ENCODE measurements at places on chromosomes 1 and 21.

GRCh38 chr1:185555743-185556142 lies 178.4 kb upstream of the HMCN1 start:
- no peak for DNase-seq

DNA sequence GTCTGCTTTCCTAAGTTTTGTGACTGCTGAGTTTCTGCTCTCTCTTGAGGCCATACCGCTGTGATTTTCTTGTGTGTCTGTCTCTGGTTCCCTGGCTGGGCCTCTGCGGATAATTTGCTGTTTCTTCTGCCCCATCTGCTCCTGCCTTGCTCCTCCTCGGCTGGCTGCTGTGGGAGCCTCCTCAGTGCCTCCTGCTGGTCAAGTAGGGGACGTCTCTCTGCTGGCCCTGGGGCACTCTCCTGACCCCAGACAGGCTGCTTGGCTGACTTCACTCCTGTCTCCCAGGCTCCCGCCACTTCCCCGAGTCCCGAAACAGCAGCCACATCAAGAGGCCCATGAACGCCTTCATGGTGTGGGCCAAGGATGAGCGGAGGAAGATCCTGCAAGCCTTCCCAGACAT lies 28.5 kb downstream of the ETNK2 start:
- DNase-seq: no peak

- DNase-seq: no peak
Observed at GRCh38 chr1:115958866-115959265, 17.4 kb upstream of the SLC22A15 start.

- no peak for DNase-seq
Observed at GRCh38 chr1:20936621-20937020, 149.5 kb upstream of the HP1BP3 start.

DNA sequence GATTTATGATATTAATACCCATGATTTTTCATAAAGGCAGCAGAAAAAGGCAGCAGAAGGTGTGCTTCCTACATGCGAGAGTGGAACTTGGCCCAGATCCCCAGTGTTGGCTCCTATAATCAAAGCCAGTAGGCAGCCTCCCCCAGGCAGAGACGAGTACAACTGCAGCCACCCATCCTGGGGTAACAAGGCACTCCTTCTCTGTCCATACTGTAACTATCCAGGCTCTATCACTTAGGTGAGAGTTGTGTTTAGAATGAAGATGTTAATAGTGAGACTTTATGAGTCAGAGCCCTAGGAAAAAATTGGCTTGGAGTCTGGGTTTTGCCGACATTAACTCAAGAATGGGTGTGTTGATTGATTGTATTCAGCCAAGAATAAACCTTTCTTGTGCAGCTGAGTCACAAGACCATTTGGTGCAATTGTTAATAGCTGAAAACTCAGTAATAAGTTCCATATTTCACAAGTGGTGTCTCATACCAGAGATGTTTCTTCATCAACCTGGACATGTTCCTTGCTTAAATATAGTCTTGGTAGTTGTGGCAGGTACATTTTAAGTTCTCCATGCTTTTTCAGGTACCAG lies 322.3 kb downstream of the DUSP10 start:
- DNase-seq: no peak

- DNase-seq: no peak
Observed at GRCh38 chr1:12153181-12153785, 13.5 kb upstream of the TNFRSF1B start.

DNA sequence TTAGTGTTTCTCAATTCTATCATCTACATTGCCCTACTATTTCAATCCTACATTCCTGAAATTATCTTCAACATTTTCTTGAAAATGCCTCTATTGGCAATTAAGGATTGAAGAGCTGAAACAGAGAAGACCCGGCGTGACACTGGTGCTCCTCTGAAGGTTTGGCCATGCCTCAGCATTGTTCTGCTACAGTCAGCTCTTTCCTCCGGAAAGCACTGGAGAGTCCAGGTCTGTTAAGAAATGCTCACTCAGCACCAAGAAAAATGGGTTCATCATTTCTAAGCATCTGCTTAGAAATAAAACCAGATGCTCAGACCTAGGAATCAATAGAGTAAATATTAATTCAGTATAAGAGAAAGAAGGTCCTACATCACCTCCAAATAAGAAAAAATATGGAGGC lies 58.8 kb downstream of the WARS2 start:
- DNase-seq: no peak

GRCh38 chr1:163774978-163775620 lies 453.3 kb downstream of the NUF2 start:
- DNase-seq: no peak

DNA sequence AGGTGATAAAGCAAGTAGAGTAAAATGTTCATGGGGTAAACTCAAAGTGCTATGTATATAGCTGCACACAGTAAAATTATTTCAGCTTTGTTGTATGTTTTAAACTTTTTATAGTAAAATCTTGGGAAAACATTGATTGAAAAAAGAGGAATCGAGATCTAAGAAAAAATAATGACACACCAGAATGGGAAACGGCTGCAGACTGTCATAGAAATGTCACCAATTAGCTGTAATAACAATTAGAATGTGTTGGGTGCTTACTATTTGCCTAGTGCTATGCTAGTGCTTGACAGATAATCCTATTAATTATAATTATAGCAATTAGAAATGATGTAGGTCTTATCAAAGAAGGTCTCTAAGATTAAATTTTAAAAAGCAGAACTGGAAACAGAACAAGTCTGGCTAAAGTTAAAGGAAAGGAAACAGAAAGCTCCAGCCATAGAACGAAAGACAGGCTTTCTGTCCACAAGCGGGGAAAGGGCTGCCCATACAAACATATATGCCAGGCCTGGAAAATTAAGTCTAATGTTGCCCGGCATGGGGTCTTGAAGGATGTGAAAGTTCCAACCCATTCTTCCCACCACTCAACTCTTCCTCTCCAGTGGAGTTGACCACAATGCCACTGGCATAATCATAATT lies 5.0 kb downstream of the PCNX2 start:
- no peak for DNase-seq

DNA sequence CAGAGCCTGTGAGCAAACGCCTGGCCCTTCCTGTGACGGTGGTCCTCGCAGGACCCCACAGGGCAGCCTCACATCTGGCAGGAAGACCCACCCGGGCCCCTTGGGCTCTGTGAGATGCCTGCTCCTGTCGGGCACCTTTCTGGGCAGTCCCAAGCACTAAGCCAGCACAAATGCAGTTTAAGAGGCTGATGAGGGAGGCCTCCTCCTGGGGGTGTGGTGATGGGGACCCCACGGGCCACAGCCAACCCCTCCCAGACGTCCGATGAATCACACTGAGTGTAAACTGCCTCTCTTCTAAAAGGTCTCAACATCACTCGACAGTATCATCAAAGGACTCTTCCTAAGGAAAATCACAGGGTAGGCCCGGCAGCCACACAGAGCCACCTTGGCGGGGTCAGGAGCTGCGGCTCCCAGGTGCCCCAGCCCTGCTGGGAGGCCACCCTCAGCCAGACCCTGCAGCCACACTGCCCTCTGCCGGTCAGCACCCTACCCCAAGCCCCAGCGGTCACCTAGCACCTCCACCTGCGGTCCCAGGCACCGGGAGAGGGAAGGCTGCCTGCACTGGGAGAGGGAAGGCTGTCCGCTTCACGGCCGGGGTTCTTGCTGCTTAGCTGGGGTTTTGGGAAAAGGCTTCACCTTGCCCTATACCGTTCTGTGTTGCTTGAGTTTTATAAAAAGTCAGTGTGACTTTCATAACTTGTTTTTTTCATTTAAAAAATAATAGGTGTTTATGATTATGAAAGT lies 3.9 kb upstream of the PRKCZ start:
- peak; percentile 61 for DNase-seq

DNA sequence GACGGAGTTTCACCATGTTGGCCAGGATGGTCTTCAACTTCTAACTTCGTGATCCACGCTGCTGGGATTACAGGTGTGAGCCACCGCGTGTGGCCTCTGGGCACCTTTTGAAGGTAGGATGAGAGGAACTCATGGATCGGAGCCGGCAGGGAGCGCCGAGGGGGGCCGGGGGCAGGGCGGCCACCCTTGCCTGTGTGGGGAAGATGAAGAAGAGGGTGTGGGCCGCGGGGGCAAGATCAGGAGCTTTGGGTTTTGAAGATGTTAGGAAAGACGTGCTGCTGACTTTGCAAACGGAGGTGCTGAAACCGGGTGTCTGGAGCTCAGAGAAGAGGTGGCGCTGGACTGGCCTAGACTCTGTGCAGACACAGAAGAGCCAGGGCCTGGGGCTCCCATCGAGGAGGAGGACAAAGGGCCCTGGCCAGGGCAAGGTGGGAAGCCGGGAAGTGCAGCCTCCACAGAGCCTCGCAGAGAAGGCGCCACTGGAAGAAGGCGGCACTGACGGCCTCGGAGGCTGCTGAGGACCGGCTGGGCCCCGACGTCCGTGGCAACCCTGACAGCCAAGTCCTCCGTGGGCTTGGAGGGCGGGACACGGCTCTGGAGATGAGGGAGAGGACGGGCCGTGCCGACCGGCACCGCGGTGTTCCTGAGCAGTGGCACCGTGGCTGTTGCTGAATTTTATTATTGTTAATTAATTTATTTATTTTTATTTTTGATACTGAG lies 13.7 kb downstream of the RNF223 start:
- no peak for DNase-seq

DNA sequence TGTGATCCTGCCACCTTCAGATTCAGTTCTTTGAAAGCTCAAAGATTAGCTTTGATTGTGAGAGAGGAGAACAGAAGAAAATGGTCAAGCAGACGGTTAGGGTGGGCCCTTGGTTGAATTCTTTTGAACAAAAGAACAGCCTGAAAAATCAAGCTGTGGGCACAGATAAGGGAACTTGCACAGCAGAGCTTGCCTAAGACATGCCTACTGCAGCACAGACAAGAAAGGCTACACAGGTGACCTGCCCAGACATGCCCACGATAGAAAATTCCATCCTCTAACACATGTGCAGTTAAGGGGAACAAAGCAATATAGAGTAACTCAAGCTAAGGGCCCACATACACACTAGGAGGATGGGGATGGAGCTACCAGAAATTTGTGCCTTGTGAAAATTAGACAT lies 512.5 kb upstream of the LRRC7 start:
- no peak for DNase-seq

- peak; percentile 95 for DNase-seq
Observed at GRCh38 chr1:44807364-44808062, 362 bp upstream of the DYNLT4 start.

GRCh38 chr1:30707412-30708360 lies 15.7 kb downstream of the MATN1 start:
- DNase-seq: peak; percentile 67

- no peak for DNase-seq
Observed at GRCh38 chr1:34847094-34847493, 12.5 kb downstream of the SMIM12 start.

DNA sequence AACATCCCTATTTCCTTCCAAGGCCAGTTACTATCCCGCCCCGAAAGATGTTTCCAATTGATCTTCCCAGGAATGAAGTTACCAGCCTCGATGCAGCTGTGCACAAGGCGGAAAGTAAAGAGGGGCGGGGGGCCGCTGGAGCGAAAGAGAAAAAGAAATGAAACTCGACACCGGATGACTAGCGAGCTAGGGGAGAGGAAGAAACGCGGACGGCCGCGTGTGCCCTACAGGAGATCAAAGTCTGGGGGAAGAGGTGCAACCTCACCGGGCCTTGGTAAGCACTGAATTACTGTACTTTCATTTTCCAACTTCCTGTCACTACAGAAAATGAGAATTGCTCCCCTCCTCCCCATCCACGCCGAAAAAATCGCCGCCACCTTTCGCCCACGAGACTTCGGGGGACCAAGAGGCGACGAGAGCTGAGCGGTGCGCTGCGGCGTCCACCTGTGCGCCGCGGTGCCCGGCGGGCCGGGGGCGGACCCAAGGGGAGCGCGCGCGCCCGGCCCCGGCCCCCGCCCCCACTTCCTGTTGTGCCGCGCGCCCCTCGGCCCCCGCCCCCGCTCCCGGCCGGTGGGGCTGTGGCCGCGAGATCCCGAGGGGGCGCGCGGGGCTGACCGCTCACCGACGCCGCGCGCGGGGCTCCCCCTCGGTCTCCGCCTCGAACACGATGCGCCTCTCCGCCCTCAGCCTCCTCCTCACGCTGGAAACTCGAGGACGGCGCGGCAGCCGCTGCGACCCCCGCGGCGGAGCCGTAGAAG lies 622 bp downstream of the ELK4 start:
- peak; percentile 50 for DNase-seq

- DNase-seq: no peak
Observed at GRCh38 chr1:209202830-209203532, 380.5 kb upstream of the CAMK1G start.

DNA sequence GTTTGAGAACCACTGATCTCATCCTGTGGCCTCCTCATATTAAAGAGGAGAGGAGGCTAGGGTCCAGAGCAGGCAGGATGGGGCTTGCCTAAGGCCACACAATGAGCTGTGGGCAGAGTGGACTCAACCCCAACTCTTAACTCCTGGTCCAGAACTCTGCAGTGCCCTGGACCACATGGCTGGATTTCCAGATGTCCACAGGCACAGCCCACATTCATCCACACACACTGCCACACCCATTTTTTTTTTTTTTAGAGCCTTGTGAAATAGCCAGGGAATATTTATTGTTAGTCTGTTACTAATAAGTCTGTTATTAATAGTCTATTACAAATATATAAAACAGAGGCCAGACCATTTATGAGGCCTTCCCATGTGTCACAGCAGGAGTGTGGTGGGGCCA lies 192.2 kb downstream of the TRABD2B start:
- DNase-seq: no peak

- DNase-seq: no peak
Observed at GRCh38 chr1:30755746-30756145, 1.8 kb downstream of the LAPTM5 start.

- DNase-seq: no peak
Observed at GRCh38 chr1:115506518-115506917, 135.3 kb upstream of the VANGL1 start.

- DNase-seq: peak; percentile 76
Observed at GRCh38 chr1:200979574-200980451, 43.7 kb downstream of the KIF21B start.

GRCh38 chr1:24457866-24458265 lies 42.3 kb downstream of the NIPAL3 start:
- no peak for DNase-seq

DNA sequence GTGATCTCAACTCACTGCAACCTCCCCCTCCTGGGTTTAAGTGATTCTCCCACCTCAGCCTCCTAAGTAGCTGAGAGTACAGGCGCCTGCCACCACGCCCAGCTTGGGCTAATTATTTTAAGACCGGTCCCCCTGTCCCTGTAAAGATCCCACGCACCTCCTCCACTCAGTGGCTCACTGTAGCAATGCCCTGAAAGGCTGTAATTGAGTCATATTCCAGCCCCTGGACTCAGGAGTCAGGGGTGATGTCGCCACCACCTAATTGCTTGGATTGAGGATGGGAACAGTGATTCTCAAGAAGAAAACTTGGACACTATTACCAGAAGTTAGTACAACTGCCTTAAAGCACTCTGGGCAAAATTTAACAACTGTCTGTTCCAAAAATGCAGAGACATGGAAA lies 3.1 kb upstream of the EDARADD start:
- no peak for DNase-seq

DNA sequence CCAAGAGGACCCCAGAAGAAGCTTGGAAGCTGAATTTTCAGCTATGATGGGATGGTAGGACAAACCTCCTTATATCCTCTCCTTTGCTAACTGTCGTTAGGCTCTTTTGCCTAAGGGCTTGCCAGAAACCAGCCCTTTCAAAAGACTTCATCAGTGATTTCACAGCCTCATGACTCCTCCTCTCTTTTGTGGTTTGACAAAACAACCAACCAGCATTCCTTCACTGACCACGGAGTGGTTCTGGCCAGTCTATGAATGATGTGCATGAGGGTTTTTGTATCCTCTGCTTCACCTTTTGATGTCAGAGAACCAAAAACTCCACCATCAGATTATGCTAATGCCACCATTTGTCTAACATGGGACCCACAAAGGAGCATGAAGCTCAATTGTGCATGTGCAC lies 116.9 kb upstream of the COA6 start:
- no peak for DNase-seq

GRCh38 chr1:66563941-66564630 lies 30.1 kb downstream of the SGIP1 start:
- peak; percentile 12 for DNase-seq

Measured in H54 (cell line).